Activated T-cell treated with anti-CD3 and anti-CD28 coated beads for 4 hours (primary cell): ENCODE measurements at places on chromosomes 2 and 18.

DNA sequence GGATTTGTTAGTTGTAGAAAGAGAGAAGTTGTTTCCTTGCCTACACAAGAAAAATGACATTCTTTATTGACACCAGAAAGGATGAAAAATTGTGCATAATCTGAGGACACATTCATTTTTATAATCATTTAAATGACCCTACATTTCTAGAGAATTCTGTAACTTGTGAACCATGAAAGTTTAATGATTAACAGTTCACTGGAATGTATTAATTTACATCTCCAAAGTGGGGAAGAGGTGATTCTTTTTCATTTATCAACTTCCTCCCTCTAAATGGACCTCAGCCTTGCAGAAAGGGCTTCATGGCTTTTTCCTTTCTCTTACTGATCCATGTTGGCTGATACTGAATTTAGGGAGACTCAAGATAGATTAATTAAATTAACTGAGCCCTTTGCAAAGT lies 565.2 kb upstream of the LINC00305 start:
- DNase-seq, result no peak

GRCh38 chr2:239399921-239400595 lies 762 bp downstream of the HDAC4 start:
- no peak for DNase-seq

- DNase-seq, result no peak
These were observed 734.0 kb upstream of the LINC00305 start for GRCh38 chr18:64882896-64883295.

DNA sequence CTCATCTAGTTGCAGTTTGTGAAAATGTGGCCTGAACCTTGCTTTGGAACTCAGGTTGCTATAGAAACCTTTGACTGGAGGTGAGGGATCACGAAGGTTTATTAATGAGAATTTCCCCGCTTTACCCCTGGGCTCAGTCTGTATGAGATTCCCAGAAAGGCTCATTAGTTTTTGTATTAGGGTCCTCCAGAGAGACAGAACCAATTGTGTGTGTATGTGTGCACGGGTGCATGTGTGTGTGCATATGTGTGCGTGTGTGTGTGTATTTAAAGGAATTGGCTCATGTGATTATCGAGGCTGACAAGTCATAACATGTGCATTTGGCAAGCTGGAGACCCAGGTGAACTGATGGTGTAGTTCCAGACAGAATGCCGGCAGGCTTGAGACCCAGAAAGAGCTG lies 113.8 kb upstream of the DLX2 start:
- no peak for DNase-seq

DNA sequence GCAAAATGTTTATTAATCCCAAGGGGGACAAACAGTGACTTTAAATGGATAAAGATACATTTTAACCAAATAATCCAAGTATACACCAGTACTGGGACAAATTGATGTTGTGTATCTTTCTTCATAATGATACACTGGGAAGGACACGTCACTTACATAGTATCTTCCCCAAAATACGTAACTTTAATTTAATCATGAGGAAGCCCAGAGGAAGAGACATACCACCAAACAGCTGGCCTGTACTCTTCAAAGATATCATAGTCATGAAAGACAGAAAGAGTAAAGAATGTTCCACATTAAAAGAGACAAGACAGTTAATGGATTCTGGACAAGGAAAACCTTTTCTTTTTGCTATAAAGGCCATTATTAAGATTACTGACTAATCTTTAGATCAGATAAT lies 37.1 kb downstream of the AGFG1 start:
- DNase-seq, result no peak

DNA sequence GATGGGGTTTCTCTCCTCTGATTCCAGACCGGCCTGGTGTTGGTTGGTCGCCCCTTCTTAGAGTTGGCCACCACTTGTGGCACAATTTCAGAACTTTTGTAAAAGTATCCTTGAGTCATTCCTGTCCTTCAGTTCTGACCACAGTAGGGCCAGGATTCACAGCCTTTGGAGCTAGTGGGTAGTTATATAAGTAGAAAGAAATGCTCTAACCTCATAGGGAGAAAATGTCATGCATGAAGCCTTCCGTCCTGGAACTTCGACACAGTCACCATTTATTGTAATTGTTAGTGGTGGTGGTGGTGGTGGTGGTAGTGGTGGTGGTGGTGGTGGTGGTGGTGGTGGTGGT lies 65.4 kb downstream of the EPAS1 start:
- no peak for DNase-seq

- no peak for DNase-seq
These were observed 142.2 kb downstream of the PKP4 start for GRCh38 chr2:158598862-158599517.

DNA sequence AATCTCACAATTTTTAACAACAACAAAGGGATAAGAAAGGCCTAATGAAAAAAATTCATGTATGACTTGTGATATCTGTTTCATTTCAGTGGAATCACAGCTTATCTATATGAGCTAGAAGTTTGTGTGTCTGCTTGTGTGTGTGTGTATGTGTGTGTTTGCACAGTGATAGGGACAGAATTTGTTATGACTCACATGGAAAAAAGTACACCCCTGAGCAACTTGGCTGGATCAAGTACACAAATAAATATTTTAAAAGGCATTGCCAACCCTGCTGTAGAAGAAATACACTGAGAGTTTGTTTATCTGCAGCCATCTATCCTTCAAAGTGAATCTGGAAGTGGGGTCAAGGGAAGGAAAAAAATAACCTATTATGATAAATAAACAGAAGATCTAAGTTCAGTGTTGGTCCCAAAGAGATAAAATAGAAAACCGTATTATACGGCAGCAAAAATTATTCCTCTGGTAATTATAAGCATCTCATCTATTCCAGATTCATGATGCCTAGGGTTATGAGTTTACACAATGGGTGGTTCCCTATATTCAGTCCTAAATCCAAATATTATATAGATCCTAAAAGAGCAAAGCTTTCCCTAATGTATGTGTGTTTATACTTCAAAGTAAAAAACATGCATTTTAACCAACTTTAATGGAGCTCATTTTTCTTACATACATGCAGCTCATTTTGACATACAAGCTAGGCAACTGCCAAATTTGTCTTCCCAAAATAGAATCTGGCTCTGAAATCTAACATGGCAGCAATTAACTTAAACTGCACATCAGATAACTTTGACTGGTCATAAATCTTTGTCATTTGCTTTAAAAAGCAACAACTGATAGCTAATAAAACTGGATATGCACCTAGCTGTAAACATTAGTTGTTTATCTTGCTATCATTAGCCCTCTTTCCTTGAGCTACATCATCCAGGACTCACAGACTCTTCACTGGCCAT lies 420.6 kb downstream of the IRS1 start:
- no peak for DNase-seq

DNA sequence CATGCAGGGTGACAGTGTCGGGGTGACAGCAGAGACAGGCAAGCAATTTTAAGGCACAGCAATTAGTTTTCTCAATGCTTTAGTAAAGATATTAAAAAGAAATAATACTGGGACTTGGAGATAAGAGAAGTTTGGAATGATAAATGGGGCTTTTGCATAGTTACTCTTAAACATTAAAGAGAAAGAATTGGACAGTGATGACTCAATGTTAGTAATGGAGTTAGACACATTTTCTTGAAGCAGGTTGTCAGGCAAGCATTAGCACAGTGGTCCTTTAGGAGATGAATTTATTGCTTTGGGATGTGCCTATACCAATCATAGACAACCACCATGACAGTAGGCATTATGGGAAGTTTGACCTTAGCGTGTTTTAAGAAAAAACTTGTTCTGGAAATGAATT lies 228.3 kb upstream of the RAB12 start:
- DNase-seq, result no peak

DNA sequence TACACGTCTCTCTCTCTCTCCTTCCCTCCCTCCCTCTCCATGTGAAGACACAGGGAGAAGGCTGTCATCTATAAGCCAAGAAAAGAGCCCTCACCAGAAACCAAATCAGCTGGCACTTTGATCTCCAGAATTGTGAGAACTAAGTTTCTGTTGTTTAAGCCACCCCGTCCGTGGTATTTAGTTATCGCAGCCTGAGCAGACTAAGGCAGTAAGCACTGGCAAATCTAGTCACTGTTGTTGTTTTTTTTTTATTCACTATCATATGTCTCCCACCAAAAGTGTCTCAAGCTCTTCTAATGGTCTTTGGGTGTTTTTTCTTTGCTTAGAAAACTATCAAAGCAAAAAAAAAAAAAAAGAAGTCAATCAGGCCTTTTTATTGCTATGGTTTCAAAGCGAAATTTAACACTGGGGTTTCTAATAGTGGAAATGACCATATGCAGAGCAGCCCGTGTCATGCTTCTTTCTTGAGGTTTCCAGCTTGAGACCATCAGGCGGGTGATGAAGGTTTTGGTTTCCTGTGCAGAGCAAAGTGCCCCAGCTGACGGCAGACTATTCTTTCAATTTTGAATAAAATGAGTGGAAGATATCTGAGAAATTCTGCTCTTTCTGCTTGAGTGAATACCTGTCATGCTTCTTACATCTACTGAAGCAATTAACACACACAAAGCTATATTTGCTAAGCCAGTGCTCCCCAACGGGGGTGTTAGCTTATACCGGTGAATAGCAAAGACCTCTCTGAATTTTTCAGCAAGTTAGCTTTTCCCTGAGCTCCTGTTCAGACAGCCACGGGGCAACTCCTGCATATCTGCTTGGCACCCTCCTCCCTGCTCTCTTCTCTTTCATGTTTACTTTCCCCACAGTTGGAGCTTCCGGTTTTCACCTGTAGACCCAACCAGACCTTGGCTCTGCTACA lies 394.1 kb upstream of the ATP5MC3 start:
- DNase-seq, result no peak

DNA sequence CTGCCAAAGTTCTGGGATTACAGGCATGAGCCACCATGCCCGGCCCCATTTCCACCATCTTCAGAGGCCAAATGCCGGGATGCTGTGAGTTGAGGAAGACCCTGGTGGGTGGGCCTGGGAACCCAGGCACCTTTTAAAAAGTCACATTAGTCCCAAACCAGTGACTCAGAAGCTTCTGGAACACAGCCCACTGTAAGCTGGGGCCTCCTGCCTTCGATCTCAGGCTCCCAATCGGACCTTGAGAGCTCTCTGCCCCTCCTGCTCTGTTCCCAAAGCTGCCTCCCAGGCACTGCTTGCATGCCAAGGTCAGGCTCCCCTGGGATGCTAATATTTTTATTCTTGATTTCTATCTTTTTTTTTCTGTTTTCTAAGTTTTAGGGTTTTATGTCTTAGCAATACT lies 4.2 kb downstream of the ADCY3 start:
- no peak for DNase-seq

- no peak for DNase-seq
These were observed 1055.5 kb upstream of the KLHL29 start for GRCh38 chr2:22329211-22330154.

DNA sequence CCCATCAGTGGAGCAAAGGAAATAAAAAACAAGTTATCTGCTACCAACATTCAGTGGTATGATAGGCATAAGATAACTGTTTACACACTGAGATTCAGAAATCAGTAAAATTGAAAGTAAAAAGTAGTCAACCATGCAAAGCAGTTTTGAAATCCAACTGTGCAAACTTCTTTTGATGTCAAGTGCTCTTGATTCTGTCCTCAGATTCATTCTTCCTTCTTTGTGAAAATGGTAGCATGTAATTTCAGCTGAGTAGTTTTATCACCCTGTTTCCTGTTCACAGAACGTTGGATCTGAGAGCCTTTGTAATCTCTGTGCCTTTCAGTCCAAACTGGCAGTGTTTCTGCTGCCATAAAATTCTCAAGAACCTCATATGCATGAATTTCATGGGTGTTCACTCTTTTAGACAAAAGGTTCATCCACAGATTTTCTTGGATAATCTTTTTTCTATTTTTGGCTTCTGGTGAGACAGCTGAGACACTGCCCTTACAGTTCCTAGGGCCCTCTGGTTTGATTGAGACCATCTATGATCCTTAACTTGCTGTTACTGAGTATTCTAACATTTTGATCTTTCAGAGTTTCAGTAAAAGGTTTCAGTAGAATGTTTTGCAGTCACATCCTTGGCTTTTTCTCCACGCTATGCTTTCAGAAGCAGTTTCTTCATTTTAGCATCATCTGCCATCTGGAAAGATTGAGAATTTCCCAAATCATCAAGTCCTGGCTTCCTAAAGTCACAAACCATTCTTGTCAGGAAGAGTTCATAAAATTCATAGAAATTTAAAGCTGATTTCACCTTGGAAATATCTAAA lies 272.3 kb upstream of the EPHA4 start:
- no peak for DNase-seq

- DNase-seq, result no peak
These were observed 2.5 kb downstream of the DNMT3A start for GRCh38 chr2:25339211-25339674.

DNA sequence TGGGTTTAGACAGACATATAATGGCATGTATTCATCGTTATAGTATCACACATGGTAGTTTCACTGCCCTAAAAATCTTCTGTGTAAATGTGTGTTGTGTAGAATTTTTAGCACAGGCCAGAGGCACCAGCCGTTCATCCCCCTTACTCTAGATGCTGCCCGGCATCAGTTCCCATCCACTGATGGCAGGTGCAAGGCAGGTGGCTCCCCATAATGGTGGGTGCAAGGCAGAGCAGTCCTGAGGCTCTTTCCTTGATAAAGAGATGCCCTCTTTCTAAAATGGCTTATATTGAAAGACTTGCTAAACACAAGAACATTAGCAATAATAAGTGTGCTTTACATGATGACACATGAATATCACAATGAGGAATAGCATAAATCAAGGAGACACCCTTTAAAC lies 508.5 kb downstream of the EPHA4 start:
- no peak for DNase-seq

DNA sequence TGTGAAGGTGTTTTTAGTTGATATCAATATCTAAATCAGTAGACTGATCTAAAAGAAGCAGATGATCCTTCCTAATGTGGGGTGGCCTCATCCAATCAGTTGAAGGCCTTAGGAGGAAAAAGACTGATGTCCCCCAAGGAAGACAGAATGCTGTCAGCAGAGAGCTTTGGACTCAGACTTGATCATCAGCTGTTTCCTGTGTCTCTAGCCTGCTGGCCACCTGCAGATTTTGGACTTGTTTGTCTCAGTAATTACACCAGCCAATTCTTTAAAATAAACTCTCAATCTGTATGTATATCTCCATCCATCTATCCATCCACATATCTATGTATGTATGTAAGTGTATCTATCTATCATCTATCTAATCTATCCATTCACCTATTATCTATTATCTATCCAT lies 301.3 kb downstream of the LPIN1 start:
- DNase-seq, result no peak

DNA sequence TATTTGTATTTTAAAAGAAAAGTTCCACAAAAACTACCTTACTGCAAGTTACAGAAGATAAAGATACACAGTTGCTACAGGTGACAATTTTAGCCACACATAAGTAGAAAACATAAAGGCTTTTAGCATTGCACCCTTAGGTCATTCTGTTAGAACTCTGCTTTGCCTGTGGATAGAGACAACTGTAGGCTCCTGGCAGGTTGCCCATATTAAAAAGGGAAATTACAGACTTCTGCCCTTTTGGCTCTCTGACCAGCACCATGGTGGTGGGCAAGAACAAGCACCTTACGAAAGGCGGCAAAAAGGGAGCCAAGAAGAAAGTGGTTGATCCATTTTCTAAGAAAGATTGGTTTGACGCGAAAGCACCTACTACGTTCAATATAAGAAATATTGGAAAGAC lies 223.3 kb downstream of the MC4R start:
- no peak for DNase-seq

- no peak for DNase-seq
These were observed 103.3 kb downstream of the ICA1L start for GRCh38 chr2:202768273-202768672.
